ENCODE measurements at places on chromosomes 1 and 21.

GRCh38 chr1:16230744-16231143 is 6.2 kb downstream of the CPLANE2 start:
- no peak for DNase-seq

DNA sequence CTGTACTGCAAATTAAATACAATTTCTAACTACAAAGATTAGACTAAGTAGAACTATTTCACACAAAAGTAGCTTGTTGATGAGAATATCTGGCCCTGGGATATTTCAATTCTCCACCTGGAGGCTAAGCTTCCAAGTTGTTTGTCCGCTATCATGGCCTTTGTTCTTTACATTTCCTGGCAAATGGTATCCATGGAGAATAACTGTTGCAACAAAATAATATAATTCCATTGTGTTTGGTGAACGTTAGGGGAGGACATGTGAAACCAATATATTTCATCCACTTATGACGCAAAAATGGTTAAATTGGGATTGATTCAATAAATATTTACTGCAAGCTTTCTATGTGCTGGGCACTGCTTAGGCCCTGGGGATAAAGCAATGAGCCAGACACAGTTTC is 565.4 kb downstream of the PTPRC start:
- no peak for DNase-seq

GRCh38 chr21:35448876-35449599 is 399.9 kb upstream of the RUNX1 start:
- no peak for DNase-seq

DNA sequence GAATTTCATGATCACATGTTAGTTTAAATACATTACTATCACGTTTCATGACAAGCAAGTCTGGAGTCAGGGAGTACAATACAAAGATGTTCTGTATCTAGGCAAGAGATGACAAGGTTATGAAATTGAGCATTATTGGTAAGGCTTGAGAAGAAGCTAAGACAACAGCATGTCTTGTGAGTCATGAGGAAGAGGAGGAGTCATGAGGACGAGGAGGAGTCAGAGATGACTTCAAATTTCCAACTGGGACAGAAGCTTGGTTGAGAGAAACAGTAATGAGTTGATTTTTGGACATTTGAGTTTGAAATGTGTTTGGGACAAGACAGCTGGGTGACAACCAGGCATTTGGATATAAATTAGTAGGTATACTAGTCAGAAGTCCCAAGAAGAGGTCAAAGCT is 4.3 kb upstream of the UBE2U start:
- no peak for DNase-seq

- DNase-seq = peak; percentile 54
Measured at GRCh38 chr21:43893536-43894205, 28.6 kb downstream of the AGPAT3 start.

DNA sequence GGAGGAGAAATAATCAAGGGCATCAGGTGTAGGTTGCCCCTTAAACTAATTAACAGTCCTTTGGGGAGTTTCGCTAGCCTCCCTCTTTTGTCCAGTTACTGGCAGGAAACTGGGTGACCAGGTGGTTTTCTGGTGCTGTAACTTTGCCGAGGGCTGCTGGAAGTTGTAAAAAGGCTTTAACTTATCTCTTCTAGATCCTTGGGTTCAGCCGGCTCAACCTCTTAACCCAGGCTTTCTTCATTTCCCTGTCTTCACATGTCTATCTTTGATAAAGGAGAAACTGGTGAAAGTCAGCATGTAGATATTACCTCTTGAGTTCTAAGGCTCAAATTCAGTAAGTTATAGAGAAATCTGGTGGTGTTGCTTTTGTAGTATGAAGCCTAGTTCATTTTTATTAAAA is 289.7 kb upstream of the NRIP1 start:
- DNase-seq = no peak
